Thyroid gland (tissue), 4 donors: ENCODE measurements at places on chromosomes 11 and 22.
A peak's percentile ranks its signal among the peaks of the same experiment; 100 is the strongest.

GRCh38 chr22:48746789-48747425 is 1080.8 kb downstream of the BRD1 start:
- no peak for DNase-seq

- DNase-seq, result no peak
Observed at GRCh38 chr11:122882189-122882856, at the start of gene JHY. Gene JHY, plus strand, starts transcription at chr11:122882759. Its CDS starts 3,091 bp downstream, at chr11:122885850.

- DNase-seq, result peak; percentile 78
Observed at GRCh38 chr11:121389651-121390050, 62.5 kb upstream of the SORL1 start.

GRCh38 chr11:35927682-35928081 is 16.2 kb upstream of the LDLRAD3 start:
- peak; percentile 13 for DNase-seq

DNA sequence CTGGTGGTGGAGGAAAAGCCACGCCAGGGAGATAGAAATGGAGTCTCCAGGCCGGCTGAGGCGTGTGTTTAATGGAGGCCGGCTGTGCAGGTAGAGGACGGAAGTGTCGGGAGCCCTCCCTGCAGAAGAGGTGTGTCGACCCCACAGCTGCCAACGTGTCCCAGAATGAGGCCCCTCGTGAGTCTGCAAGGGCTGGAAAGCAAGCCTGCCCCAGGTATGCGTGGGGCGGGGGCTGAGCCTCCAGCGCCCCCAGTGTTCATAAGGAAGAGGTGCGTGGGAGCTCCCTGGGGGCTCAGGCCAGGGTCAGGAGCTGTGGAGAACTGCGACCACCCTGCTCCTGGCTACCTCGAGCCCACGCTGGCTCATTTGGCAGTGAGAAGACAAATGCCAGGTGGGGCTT is 38.0 kb upstream of the JAM3 start:
- no peak for DNase-seq

GRCh38 chr11:20029193-20029592 is 131.1 kb downstream of the DBX1 start:
- DNase-seq, result no peak

- no peak for DNase-seq
Observed at GRCh38 chr11:132538642-132539041, 993.7 kb downstream of the OPCML start.

DNA sequence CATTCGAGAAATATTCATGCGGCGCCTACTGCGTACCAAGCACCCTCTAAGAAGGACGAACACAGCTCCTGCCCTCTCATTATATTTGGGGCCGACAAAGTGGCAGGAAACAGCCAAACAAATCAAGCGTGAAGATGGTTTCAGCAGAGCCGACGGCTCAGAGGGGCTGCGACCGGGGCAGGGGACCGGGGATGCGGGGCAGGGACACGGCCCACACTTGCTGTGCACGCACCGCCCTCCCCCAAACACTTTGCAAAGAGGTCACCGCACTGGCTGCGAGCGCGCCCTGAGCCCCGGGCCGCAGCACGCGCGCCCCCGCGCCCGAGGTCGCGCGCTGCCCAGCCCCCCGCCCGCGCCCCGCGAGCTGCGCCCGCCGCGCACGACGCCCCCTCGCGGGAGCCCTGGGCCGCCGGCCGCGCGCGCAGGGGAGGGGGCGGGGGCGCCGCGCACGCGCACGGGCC is 255 bp upstream of the SYNGR1 start:
- DNase-seq, result peak; percentile 19

DNA sequence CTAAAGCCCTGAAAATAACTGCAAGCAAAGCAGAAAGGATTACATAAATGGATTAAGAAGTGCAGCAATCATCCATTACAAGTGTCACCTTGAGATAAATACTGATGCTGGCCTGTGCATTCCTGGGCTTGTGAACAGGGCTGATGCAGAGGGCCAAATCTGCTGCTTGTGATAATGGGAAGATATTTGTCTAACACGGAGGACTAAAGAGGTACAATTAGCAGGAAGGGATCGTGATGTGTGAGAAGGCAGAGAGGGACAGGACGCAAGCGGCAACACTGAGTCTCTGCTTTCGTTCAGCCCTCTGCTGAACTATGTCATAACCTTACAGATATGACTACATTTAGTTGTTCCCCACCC is 107.7 kb upstream of the DDI1 start:
- no peak for DNase-seq

- DNase-seq, result no peak
Observed at GRCh38 chr11:37786214-37786755, 1188.2 kb upstream of the RAG2 start.

DNA sequence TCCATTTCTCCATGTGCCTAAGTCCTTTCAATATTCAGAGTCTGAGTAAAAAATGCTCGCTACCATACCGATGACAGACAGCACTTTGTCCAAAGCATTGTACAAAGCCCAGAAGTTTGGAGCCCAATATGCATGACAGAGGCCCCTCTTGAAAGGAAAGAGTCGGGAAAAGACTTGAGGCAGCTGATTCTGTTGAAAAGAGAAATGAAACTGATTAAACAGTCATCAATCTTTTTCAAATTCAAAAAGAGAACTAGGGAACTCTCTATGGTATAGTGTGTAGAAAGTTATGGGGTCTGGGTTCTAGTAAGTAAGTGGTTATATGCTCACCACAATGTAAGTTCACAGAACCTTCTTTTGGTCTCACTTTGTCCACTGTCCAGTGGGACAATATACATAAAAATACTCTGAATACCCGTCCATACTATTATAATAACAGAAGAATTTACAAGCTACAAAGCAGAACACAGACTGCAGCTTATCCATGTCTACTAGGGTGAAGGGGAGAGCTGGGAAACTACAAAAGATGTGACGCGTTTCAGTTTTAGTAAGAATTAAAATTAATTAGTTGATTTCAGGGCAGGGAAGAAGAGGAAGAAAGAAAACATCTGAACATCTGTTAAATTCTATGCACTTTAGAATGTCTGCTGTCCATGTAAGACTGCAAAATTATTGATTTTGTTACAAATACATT is 26.7 kb downstream of the ALG8 start:
- no peak for DNase-seq

- DNase-seq, result no peak
Observed at GRCh38 chr22:21652547-21653545, 10.7 kb downstream of the SDF2L1 start.

- no peak for DNase-seq
Observed at GRCh38 chr22:23062616-23063538, 7.4 kb upstream of the GNAZ start.

- DNase-seq, result no peak
Observed at GRCh38 chr11:64850979-64851567, 6.6 kb upstream of the CDC42BPG start.

GRCh38 chr11:3825473-3826154 is 15.1 kb downstream of the RHOG start:
- DNase-seq, result no peak

DNA sequence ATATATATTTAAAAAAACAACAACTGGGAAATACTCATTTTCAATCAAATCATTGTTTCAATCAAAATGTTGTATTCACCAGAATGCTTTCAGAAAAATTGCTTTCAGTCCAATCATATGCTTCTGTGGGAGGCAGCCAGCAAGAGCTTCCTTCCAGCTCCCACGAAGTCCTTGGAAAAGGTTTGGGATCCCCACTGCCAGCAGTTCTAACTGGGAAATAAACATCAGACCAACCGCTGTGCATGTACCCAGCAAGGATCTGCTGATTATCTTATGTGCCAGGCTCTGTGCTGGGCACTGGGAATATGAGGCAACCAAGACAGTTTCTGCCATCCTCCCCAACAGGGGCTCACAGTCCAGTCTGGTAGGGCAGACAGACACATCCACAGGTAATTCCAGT is 10.8 kb downstream of the RPS13 start:
- no peak for DNase-seq

DNA sequence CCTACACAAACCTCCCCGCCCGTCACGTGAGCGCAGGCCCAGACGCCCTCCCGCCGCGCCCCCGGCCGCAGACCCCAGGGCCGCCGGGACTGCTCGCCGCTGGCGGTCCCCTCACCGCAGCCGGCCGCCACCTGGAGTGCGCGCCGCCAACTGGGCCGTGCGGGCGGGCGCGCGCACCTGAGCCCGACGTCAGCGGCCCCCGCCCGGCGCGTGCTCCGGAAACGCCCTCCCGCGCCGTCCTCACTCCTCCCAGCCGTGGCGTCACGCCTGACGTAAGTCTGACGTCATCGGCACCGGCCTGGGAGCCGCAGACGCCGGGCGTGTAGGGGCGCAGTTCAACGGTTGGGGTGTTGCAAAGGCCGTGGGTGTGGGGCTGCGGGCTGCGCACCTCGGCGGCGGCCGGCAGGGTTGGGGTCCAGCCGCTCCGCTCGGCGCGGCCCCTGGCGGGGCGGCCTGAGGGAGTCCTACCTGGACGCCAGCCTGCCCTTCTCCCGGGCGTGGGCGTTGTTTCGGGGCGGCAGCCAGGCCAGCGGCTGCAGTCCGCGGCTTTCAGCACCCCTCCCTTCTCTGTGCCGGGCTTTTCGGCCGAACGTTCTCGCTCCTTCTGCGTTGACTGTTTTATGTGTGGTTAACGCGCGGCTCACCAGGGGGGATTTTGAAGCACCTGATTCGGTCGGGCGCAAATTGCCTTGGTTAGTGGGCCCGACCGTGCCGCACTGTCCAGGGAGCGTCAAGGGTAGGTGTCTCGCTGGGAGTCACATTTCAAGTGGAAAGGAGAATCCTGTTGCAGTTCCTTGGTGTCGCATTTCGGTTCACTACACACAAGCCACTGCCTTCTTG is at the start of gene JOSD1:
Gene JOSD1 (minus strand): TSS at position 155 of the 840 bp plus-strand sequence. CDS start 956 bp downstream, outside the sequence.
- DNase-seq, result peak; percentile 92

DNA sequence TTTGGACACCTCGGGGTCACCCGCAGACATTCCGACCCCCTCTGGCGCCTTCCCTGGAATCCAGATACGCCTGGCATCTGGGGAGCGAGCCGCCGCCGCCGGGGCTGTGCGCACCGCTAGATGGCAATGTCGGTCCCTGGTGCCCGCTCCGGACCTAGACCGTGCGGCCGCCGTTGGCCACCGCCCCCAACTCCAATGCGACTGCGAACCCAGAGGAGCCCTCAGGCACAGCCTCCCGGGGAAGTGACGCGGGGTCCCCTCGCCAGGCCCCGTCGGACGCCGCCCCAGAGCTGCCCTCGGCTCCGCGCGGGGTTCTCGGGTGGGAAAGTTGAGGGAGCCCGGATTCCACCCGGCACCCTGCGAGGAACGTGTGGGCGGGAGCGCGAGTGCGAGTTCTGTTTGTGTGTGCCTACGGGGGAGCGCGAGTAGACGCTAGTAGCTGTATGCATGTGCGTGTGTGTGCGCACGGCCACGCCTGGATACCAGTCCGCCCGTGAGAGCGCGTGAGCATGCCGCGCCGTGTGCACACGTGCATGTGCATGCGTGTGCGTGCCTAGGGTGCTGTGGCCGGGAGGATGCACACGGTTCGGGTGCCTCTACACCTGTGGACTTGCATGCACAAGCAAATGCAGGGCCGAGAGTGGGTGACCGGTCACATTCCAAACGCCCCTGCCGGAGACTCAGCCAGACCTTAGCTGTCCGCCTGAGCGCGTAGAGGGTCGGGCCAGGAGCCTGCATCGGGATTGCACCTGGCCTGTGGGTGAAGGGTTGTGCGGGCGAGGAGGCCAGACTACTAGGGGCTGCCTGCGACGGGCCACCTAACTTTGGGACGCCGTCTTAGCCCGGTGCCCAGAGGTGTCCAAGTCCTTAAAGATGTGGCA is 1.9 kb downstream of the CHRM4 start:
- DNase-seq, result peak; percentile 65

DNA sequence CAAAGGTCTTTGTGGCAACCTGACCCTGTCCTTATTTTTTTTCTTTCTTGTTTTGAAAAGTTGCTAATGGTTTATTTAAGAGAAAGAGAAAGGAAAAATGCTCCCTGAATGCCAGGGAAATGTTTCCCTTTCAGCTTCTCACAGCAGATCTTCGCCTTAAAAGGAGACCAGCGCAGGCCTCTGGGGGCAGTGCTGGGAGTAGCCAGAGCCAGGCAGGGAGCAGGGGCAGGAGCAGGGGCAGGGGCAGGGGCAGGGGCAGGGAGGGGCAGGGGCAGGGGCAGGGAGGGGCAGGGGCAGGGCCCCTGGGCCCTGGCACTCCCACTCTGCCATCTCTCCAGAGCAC is 5.1 kb downstream of the MOB2 start:
- DNase-seq, result no peak
